ENCODE measurements at places on chromosomes 12 and 14. TPM values are rescaled to one million over a fixed set of nuclear protein-coding genes. Genes with fewer than 3 reads are reported as not detected.

DNA sequence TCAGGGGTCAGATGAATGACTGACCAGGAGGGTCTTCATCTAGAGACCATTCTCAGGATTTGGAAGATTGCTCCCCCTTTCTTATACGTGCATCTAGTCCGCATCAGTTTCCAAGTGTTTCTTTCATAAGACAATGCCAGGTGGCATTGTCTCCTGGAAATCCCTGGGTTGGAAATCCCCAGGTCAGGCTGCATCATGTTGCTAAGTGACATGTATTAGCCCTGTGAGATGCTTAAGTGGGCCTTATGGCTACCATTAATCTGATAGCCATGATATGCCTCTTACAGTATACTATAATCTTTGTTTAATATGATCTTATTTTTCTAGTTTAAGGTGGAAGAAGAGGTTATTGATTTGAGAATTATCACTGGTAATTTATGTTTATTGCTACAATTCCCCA is 92.8 kb downstream of the DIO3 start:
- no peak for DNase-seq

DNA sequence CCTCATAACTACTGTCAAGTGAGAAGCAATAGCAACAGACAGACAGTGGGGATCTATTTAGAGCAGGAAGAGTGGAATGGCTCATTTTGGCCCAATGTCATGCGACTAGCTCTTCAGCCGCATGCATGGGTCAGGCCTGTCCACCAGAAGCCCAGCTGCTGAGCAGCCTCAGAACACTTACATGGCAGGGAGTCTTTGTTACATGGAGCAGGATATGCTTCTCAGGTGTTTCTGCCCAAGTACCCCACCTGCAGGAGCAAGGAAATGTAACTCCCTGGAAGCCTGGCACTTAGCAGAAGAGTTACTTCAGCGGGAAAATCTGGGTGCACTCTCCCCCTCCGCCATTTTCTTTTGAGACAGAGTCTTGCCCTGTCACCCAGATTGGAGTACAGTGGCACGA is 73.5 kb upstream of the ARHGAP5 start:
- DNase-seq, result no peak

Gene ANKRD33
- not detected for total RNA-seq

DNA sequence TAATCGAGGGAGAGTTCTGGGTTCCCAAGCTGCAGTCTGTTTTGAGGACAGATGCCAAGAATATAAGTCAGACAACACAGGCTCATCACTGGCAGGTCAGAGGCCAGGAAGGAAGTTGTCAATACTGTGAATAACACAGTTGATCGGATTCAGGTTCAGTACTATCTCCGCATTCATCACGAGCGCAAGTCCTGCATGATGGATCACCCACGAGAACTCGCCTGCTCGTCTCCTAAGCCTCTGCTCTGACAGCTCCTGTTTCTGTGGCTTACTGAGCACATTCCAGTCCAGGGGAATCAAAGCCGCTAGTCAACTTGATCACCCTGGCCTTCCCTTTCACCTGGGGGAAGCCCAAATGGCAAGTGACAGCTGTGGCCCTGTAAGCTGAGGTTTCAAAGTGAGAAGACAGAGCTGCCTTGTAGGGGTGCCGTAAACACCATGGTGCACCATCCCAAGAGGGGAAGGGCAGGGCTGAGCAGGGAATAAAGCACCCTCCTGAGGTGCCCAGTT is 60.1 kb upstream of the DICER1 start:
- DNase-seq, result no peak

- no peak for DNase-seq
Measured at GRCh38 chr14:93703941-93704340, 84.3 kb downstream of the PRIMA1 start.

DNA sequence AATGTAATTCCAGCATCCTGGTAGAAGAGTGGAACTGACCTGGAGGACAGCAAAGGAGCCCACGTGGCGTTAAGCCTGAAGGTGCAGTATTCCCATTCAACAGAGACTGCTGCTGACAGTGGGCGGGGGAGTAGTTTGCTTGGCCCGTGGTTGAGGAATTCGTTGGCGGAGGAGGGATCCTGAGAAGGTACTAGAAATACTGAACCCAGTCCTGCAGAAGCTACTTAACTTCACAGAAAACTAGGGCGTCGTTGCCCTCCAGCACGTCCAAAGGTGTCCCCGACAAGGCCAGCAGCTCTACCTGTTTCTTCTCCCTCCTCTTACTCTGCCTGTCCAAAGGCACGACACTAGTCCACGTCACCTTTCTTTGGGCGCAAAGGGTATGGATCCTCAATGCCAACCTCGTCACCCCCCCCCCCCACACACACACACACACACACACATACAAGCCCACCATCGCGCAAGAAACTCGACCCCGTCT is 303 bp downstream of the PUS7L start:
- DNase-seq, result no peak

DNA sequence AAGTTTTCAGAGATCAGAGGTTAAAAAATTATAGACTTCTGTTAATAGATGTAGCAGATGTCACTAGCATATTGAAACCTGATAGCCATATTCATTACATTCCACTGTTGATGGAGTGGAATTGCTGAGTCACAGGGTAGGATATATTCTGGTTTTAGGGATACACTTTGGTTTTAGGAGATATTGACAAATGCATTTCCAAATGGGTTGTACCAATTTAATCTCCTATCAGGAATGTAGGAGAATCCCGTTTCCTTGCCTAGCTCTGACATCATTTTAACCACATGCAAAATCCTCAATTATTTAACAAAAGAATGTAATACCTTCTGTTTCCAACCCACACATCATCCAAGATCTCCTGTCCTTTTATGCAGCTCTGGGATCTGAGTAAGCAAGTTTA is 30.7 kb upstream of the ESR2 start:
- DNase-seq, result no peak

DNA sequence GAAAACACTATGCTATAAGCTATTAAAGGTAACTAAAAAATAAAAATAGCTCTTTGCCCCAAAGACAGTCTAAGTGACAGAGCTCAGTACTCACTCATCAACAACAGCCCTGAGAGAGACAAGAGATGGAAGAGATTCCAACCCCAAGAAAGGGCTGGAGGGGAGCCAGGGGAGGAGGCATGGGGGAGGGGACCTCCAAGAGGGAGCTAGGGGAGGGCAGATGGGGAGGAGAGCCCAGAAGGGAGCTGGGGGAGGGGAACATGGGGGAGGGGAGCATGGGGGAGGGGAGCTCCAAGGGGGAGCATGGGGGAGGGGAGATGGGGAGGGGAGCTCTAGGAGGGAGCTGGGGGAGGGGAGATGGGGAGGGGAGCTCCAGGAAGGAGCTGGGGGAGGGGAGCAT is 7.7 kb downstream of the SSH1 start:
- DNase-seq, result no peak

GRCh38 chr12:67069451-67070306 is 199.5 kb upstream of the CAND1 start:
- peak; percentile 44 for DNase-seq

GRCh38 chr12:92871116-92871515 is 58.0 kb downstream of the EEA1 start:
- no peak for DNase-seq

DNA sequence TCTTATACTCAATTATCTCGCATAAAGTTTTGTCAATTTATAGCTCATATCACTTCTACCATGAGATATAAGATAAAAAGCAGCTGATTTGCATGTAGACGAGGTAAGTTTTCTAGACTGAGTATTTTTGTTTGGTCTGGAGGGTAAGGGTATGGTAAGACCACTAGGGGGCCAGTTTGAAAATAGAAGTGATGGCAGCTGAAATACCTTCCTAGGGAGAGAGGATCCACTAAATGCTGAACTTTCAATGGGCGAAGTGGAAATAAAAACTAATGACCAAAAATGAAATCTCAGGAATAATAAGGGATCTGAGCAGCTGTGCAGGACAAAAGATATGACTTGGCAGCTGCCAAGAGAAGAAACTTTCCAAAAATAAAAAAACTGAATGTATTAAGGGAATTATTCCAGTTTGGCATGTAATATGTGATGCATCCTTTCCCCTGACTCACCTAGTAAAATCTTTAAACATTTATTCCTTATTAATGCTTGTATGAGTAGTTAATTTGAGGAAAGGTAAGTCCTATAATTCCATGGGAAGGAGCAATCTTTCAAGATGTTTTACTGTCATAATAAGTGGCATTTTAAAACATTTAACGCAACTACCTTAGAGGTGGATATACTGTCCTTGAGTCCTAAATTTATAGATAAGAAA is 754.5 kb downstream of the C12orf50 start:
- no peak for DNase-seq

Gene CCDC38
- total RNA-seq, result not detected

Gene KCNMB4
- 0.50 TPM for total RNA-seq

Gene IPO8
- total RNA-seq, result 57.4 TPM

Gene DDX54
- total RNA-seq, result 65.6 TPM

DNA sequence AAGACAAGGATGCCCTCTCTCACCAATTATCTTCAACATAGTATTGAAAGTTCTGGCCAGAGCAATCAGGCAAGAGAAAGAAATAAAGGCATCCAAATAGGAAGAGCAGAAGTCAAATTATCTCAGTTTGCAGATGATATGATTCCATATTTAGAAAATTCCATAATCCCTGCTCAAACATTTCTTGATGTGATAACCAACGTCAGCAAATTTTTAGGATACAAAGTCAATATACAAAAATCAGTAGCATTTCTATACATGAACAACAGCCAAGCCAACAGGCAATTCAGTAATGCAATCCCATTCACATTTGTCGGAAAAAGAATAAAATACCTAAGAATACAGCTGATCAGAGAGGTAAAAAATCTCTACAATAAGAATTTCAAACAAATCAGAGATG is 969.7 kb upstream of the USP15 start:
- no peak for DNase-seq

GRCh38 chr12:15322164-15323061 is at the start of gene PTPRO:
Gene PTPRO, plus strand, starts transcription at chr12:15322508.
- no peak for DNase-seq

- DNase-seq, result no peak
Measured at GRCh38 chr14:78445275-78445674, 275.1 kb downstream of the NRXN3 start.

GRCh38 chr14:75748336-75748735 is 87.3 kb downstream of the TTLL5 start:
- DNase-seq, result no peak

- DNase-seq, result no peak
Measured at GRCh38 chr12:88334271-88334670, 192.2 kb downstream of the TMTC3 start.

Gene BEST3
- total RNA-seq, result not detected

GRCh38 chr12:104712477-104712876 is 245.6 kb downstream of the SLC41A2 start:
- DNase-seq, result no peak

- DNase-seq, result peak; percentile 45
Measured at GRCh38 chr12:46983959-46984841, 95.2 kb upstream of the PCED1B start.

DNA sequence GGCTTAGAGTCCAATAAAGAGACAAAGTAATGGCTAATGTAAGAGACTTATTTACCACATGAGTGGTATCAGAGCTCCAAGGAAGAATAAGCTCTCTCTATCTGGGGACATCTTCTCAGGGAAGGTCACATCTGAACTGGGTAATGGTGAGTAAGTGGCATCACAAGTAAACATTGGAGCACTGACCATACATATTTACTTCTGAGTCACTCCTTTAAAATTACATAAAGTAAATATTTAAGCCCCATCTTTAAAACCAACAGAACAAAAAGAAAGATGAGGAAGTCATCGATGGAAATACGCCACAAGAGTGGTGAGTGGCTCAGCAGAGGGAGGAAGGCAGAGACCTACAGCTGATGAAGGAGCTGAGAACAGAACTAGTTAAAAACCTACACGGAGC is 159.9 kb downstream of the DUSP6 start:
- DNase-seq, result no peak

- DNase-seq, result no peak
Measured at GRCh38 chr14:91883753-91884152, 16.4 kb upstream of the TC2N start.

DNA sequence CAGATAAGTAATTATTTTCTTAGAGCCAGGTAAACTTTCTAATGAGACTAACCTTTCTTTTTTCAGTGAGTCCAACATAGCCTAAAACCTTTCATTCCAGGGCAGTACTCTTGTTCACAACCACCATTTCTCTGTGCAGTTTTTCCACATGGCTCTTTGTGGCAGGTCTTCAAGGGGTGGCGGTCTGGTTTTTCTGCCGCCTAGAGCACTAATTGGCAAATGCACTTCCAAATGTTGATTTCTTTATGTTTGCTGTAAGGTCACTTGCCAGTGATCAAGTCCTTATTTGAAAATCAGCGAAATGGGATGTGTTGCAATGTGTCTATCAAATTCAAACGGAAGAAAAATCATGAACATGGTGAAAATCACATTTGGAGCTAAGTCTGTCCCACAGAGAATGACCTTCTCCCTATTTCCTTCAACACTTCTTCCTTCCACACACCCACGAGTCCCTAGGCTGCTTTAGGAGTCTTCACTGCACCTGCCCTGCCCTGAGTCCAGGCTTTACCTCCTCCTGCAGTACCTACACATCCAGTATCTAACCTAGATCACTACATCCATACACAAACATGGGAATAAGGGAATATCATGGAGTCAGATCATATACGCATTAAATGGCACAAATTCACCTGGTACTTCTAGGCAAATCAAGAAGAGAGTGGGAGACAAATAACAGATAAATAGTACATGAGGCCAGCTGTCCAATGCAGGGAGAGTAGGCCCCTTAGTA is 1.9 kb downstream of the SRGAP1 start:
- DNase-seq, result no peak

DNA sequence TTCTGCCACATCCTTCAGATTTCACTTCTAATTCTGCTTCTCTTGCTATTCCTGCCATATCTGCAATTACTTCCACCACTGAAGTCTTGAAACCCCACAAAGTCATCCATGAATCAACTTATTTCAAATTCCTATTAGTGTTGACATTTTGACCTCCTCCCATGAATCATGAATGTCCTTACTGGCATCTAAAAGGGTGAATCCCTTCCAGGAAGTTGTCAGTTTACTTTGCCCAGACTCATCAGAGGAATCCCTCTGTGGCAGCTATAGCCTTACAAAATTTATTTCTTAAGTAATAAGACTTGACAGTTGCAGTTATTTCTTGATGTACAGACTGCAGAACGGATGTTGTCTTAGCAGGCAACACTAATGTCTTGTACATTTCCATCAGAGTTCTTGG is 162.9 kb downstream of the PCNX1 start:
- DNase-seq, result no peak

DNA sequence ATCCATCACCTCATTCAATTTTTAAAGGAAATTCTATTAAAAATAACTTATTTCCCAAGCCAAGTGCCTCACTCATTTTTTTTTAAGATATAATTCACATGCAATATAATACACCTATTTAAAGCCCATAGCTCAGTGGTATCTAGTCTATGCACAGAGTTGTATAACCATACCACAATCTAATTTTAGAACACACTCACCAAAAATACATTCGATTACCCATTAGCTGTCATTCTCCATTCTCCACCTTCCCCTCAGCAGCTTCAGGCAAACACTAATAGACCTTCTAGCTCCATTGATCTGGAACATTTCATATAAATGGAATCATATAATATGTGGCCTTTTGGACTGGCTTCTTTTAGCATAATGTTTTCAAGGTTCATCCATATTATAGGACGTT is 49.5 kb downstream of the CLMN start:
- no peak for DNase-seq

Measured in activated CD4-positive, alpha-beta T cell treated with anti-CD3 and anti-CD28 coated beads, Interleukin-2, amount 10 ng/mL, durations not matched to agents 7 days and 5 days (primary cell).